ENCODE measurements at places on chromosomes 16 and 17.

DNA sequence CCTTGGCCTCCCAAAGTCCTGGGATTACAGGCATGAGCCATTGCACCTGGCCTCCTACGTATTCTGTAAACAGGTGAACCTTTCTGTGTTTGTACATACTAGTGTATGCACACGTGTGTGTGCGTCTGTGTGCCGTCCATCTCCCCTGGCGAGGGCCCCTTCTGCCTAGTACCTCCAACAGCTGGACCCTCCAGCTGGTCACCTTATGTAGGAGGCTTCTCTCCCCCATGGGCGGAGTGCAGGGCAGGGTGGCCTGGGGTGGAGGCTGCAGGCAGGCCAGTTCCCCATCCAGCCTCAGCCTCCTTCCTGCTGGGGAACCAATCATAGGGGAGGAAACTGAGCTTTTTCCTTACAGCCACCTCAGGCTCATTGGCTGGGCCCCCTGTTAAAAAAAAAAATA lies 24.4 kb upstream of the DOC2B start:
- no peak for DNase-seq

DNA sequence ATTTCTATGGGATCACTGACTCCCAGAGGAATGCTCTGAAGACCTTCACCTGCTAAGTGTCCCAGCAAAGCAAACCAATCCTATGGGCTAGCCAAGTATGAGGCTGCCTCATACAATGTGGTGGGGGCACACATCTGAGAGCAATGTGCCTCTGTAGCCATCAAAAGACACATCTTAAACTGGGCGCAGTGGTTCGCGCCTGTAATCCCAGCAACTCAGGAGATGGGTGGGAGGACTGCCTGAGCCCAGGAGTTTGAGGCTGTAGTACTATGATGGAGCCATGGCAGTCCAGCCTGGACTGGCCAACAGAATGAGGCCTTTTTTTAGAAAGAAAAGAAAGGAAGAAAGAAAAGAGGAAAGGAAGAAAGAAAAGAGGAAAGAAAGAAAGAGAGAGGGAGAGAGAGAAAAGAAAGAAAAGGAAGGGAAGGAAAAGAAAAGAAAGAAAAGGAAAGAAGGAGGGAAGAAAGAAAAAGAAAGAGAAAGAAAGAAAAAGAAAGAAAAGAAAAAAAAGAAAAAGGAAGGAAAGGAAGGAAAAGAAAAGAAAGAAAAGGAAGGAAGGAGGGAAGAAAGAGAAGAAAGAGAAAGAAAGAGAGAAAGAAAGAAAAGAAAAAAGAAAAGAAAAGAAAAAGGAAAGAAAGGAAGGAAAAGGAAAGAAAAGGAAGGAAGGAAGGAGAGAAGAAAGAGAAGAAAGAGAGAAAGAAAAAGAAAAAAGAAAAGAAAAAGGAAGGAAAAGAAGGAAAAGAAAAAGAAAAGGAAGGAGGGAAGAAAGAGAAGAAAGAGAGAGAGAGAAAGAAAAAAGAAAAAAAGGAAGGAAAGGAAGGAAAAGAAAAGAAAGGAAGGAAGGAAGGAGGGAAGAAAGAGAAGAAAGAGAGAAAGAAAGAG lies 430.3 kb downstream of the SLC39A11 start:
- DNase-seq: no peak

DNA sequence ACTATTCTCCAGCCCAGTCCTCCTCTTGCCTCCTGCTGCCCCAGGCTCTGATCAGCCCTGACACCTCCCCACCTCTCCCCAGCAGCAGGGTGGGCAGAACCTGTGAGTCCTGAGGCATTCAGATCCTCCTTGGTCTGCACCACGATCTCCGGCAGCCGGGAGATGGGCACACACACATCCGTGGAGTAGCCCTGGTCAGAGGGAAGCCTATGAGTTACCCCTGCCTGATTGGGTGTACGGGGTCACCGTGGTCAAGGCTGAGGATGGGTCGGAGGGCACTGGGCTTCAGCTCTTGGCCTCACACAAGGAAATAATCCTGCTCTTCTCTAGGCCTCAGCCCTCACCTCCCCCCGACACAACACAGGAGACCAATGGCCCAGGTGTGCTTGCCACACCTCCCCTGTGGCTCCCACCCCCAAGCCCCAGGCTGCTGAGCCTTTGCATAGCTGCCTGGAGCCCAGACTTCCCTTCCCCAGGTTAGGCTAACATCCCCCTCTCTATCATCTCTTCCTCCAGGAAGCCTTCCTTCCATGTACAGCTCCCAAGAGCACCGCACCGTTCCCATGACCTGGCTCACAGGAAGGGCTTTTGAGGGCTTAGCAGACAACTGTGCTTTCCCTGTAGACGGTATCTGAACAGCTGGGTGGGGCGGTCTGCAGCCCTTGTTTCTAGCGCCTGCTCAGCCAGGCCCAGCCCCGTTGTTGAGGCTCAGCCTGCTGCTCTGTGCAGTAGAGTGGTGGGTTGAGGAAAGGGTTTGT lies 3.7 kb downstream of the LDHD start:
- no peak for DNase-seq

- DNase-seq: no peak
Measured at GRCh38 chr17:72677714-72678390, 414.6 kb downstream of the SLC39A11 start.

- peak; percentile 63 for DNase-seq
Measured at GRCh38 chr17:45873728-45874127, 20.6 kb upstream of the MAPT start.
